ENCODE measurements at places on chromosomes 2 and 18.

DNA sequence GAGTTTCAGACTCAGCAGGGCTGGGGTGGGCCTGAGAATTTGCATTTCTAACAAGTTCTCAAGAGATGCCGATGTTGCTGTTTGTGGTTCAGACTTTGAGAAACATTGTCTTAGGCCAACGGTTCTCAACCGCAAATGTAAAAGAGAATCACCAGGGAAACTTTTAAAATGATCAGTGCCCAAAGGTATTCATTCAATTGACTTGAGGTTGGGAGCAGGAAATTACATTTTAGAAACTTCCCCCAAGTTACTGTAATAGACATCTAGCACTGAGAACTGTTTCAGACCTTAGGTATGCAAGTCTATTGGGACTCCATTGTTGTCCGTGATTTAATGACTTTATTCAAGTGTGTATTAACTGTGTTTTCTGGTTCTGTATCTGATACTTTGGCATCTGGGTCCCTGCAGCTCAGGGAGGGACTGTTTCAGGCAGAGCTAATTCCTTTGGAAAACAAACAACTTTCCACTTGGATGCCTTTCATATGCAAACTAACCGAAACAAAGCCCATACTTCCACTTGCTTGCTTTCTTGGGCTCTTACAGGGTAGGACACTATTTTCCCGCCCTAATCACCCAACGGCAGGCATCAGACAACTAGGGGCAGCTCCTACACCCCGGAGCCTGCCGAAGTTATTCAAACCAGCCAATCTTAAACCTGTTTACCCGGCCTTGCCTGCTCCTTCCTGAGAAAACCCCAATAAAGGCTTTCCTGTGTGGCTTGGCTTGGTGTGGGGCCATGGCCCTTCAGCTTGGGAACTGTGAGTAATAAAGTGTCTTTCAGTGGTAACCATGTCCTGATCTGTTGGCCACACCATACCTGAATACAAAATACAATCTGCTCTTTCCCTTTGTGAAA, 97.6 kb downstream of the POLE4 start:
- DNase-seq = no peak

DNA sequence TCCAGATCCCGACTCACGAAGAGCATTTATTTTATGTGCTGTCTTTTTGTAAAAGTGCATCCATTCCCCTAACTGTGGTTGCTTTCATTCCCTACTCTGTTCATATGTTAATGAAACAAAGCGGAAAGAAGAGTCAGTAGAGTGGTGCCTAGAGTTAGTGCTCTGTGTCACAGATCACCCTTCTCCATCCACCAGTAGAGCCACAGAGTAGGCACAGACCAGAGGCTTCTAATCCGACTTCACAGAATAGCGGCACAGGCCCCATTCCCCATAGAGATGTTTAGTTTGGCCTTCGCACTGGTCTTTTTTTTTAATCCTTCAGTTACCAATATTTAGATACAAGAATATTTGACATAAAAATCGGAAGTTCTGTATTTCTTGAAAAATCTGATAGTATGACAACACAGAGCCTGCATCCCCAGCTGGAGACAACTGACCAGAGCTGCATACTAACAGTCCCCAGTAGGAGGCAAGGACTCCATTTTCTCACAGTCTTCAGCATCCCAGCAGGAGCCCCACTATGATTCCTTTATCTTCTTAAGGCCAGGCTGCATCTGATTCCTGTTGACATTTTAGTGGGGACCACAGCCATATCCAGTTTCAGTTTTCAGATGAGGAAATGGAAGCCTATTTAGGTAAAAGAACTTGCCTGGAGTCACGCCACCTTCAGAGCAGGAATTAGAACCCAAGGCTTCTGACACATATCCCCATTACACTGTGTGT, 7.0 kb downstream of the G6PC2 start:
- no peak for DNase-seq

GRCh38 chr2:150484006-150484405, 3.5 kb downstream of the RND3 start:
- no peak for DNase-seq

GRCh38 chr2:229416116-229416694, 145.1 kb upstream of the PID1 start:
- DNase-seq = no peak

DNA sequence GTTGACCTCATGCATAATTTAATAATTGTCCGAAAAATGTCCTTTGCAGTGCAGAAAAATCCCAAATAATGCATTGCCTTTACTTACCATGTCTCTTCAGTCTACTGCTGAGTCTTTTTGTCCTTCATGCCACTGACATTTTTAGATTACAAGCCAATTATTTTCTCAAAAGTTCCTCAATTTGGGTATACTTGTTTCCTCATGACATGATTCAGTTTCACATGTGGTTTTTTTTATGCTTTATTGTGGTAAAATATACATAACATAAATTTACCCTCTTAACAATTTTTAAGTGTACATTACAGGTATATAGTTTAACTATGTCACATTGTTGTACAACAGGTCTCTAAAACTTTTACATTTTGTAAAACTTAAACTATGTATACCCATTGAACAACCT, 81.0 kb downstream of the EPC2 start:
- no peak for DNase-seq

- no peak for DNase-seq
These were observed 130.7 kb downstream of the TMEM247 start for GRCh38 chr2:46610021-46610420.

GRCh38 chr2:48449073-48449840, 80.7 kb upstream of the STON1 start:
- DNase-seq = no peak

DNA sequence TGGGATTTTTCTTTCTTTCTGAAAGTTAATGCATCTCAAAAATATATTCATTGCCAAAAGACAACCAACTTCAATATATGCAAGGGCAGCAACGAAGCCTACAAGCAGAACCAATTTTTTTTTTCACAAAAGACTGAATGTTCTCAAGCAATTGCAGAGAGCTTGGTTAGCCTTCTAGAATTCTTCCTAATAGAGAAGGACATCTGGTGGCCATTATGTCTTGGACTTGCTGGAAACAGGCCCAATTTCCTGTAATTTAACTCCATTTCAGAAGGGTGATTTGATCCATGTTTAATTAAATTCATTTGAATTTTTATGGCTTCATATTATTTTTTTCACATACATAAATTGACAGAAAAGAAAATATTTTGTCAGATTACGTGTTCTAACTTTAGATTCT, 208.0 kb downstream of the TPGS2 start:
- DNase-seq = no peak

- no peak for DNase-seq
These were observed 32.7 kb downstream of the COX7A2L start for GRCh38 chr2:42328148-42328833.

DNA sequence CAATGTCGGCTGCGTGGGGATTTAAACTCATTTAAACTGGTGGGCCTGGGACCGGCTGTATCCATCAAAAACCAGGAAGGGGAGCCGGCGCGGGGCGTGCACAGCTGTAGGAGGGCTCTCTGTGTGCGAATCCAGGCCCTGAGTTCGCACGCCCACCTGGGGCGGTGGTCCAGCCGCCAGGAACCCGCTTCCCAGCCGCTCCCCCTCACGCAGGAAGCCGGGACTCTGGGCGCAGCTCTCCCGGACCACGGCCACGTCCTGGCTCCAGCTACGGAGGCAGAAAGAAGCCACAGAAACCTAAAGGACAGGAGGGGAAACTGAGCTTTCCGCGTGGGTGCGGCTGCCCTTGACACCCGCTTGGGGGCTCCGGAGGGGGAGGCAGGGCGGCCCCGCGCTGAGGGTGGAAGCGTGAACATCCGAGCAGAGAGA, 80.6 kb downstream of the GFPT1 start:
- no peak for DNase-seq

GRCh38 chr2:27485496-27485895, 4.0 kb downstream of the IFT172 start:
- no peak for DNase-seq

- no peak for DNase-seq
These were observed 147.6 kb downstream of the CYP26B1 start for GRCh38 chr2:72000110-72000509.

- DNase-seq = no peak
These were observed 61.2 kb downstream of the WDSUB1 start for GRCh38 chr2:159225025-159226016.

DNA sequence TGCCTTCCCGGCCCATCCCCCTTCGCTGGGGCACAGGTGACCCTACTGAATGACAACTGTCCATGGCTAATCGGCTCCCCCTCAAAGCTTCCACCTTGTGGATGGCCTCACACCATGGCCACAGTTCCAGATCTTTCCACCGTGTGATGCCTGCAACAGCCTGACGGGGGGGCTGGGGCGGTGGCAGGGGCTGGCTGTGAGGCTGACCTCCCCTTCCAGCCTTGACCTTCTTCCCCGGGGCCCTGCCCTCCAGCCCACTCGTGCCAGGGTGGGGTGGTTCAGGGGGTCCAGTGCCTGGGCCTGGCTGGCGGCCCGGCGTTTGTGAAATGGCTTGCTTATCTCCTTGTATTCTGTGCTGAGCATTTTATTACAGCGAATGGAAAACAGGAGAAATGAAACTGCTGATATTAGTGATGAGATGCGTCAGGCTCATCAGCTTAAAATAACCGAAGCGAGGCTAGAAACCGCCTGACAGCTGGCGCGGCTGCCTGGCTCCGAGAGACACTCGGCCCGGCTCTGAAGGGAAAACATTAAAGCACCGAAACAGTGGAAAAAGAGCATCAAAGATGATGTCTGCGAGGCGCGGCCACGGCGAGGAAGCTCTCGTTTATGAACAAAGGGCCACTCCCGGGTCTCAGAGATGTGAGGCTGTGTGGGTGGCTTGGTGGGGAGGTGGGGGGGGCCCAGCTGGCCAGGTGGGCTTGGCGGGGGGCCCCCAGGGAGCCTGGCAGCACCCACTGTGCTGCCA, 916 bp upstream of the PDCD1 start:
- no peak for DNase-seq

GRCh38 chr2:17620841-17621240, 80.3 kb downstream of the VSNL1 start:
- DNase-seq = no peak

GRCh38 chr18:58866066-58866772, 1.5 kb downstream of the ZNF532 start:
- no peak for DNase-seq

GRCh38 chr2:187996630-187997029, 295.0 kb upstream of the GULP1 start:
- no peak for DNase-seq

DNA sequence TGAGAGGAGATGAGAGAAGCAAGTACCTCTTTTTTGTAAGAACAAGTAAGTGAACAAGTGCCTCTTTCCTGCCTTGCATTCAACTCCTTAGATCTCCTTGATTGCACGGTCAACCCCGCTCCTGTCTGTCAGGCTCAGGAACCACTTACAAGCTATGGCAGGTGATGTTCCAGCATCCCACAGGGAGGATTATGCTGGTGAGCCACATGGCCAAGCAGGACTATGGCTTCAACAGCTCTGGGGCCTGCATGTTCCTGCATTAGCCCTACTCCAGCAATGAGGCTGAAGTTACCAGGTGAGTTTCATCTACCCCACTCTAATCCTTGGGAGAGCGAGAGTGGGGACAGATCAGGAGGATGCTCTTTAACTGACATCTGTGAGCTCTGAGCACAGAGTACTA, 29.5 kb downstream of the TTC32 start:
- no peak for DNase-seq

DNA sequence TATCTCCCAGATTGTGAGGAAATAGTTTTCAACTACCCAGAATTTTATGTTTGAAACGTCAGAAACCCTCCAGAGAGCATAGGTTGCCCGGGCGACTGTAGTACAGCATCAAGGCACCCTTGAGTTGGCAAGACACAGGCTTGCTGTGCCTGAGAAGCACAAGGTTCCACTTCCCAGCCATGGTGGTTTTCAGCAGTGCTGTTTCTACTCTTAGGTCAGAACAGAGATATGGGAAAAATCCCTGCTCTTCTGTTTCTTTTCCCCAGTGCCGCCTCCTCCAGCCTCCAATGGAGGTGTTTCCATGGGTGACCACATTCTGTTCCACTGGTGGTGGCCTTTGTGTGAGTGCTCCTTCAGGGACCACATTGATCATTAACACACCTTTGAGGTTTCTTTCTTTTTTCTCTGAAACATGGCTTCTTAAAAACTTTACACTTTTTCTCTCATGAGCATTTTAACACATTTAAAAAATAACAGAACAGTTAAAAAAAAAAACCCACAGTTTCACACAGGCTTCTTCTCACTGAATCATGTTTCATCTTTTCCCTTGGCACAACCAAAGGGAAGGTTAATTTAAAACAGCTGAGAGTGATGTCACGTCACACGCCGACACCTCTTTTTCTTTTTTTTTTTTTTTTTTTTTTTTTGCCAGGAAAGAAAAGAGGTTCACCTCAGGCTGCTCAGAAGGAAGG, 229.3 kb upstream of the HDAC4 start:
- no peak for DNase-seq

DNA sequence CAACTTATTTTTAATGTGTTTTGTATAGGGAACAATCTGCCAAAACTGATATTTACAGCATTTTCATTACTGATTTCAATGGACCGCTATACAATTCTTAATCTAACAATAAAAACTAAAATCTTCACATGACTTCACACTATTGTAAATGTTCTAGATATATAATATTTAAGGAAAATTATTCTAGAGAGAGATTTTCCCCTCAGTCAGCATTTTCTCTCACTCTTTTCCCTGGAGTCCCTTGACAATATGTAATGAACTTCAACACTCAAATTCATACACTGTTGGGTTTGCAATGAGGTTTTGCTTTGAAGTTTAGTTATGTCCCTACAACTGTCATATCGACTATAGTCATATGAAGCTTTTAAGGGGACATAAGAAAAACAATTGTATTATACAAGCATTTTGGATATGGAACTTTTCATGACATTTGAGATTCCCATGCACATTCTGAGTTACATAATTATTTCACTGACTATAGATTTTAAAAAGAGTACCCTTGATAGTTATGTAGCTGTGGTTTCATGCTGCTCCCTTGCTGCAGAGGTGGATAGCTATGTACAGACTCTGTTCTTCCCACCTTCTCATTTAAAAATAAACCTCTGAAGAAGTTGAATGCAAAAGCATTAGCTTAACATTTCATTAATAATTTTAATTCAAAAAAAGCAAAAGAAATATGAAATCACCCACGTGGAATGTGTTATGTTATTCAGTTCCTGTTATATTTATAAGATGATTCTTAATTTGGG, 338.5 kb downstream of the AKAIN1 start:
- DNase-seq = no peak

DNA sequence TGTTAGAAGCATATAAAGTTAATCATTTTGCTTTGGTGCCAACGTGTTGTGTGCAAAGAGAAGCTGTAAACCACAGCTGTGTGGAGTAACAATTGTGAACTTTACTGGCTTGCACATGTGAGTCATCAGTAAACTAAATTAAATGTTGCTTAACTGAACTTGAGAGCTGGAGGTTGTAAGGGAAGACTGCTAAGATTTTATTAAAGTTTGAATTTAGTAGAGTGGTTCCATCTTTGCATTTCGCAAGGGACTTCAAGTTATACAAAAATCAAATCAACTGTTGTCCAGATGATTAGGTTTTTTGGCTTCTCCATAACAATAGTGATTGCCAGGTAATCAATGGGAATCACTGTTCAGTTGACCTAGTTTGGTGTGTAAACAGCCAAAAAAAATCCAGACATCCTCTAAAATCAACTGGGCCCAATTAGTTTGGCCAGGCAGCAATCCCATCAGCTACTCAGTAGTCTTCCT, 247.4 kb downstream of the MYO3B start:
- no peak for DNase-seq

GRCh38 chr2:19353721-19354050, 4.7 kb downstream of the OSR1 start:
- no peak for DNase-seq

- DNase-seq = no peak
These were observed 131.9 kb upstream of the NT5C1B start for GRCh38 chr2:18721038-18721922.
